ENCODE measurements at places on chromosomes 3 and 15.

GRCh38 chr3:12624056-12624455 lies 39.9 kb downstream of the RAF1 start:
- no peak for DNase-seq

- no peak for DNase-seq
These were observed 240.7 kb upstream of the DNAJC19 start for GRCh38 chr3:181230258-181230657.

GRCh38 chr3:7393944-7394605 lies 533.2 kb downstream of the GRM7 start:
- DNase-seq: no peak

- no peak for DNase-seq
These were observed 457.3 kb downstream of the SI start for GRCh38 chr3:164620956-164621355.

DNA sequence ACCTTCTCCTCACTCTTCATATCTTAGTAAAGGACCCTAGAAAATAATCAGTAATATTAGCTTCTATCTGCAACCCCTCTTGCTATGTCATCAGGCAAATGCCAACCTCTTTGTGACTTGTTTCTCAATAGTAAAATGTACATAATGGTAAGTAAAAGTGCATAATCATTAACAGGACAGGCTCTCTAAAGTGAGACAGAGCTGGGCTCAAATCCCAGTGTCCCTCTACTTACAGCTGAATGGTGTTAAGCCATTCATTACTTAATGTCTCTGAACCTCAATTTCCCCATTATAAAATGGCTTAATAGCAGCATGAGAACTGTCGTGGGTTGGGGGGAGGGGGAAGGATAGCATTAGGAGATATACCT lies 62.6 kb upstream of the ATP11B start:
- DNase-seq: no peak

GRCh38 chr3:196016485-196016884 lies 65.4 kb downstream of the TFRC start:
- no peak for DNase-seq

DNA sequence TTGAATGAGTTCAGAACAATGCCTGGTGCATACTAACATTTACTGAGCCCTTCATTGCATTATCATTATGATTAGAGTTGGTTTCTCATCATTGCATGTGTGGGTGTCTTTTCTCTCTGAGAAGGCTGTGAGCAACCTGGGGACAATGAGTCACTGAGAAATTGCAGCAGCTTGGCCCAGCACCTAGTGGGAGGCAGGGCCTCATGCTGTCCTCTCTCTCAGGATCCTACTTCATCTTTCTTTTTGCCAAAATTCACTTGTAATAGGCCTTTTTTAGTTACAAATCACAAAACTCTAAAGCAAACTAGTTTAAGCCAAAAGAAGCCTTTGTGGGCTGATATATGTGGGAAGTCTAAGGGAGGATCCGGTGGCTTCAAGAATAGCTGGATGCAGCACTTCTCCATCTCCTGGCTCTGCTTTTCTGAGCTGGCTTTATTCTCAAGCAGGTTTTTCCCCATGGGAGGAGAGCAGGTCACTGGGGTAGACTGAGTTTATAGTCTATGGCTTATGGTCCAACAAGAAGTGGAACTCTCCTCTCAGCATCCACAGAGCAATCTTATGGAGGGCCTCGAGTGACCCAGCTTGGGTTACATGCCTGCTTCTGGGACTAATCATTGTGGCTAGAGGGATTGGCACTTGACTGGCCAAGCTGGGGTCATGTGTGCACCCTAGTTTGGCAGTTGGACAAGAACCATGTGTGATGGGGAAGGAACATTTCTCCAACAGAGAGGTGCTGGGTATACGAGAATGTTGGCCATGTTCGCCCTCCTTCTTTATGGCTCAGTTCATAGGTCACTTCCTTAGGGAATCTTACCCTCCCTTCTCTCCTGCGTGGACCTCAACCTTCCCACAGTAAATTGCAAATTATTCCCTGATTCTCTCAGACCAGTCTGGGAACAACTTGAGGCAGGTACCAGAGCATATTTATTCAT lies 8.7 kb upstream of the CAMK1 start:
- DNase-seq: peak; percentile 50

DNA sequence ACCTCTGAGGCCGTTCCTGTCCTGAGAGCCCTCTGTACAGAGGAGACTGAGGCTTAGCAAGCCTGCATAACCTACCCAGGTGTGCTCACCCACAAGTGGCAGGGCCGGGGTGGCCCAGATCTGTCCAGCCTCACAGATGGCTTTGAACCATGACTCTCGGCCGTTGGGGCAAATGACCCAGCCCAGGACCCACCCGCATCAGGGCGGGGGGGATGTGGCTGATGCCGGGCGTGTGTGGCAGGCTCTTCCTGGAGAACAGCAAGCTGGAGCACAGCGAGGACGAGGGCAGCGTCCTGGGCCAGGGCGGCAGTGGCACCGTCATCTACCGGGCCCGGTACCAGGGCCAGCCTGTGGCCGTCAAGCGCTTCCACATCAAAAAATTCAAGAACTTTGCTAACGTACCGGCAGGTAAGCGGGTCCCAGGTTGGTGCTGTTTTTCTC lies 133.5 kb downstream of the LRRK1 start:
- DNase-seq: no peak

GRCh38 chr3:72152551-72153476 lies 367.9 kb upstream of the PROK2 start:
- no peak for DNase-seq

DNA sequence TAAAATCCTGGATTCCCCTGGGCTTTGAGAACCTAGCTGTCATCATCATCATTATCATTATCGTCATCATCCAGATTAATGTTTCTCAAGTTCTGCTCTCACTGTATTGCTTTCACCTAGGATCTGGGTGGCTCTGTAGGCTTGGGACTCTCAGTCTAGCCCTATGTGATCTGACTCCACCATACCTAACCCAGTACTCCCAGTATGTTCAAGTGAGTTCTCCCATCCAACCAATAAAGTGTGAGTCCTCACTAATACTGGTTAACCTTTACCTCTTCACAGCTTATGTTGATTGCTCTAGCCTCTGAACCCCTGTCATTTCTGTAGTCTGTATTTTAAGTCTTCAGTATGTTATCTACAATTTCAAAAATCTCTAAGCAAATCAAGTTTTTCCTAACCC lies 102.3 kb downstream of the NECTIN3 start:
- no peak for DNase-seq

- no peak for DNase-seq
These were observed 2.7 kb downstream of the ELL3 start for GRCh38 chr15:43774062-43774461.

GRCh38 chr15:67506775-67507747 lies 13.9 kb upstream of the C15orf61 start:
- DNase-seq: no peak

GRCh38 chr15:99073008-99073717 lies 31.7 kb upstream of the SYNM start:
- DNase-seq: no peak

GRCh38 chr15:99645543-99645935 lies 79.8 kb downstream of the MEF2A start:
- no peak for DNase-seq

DNA sequence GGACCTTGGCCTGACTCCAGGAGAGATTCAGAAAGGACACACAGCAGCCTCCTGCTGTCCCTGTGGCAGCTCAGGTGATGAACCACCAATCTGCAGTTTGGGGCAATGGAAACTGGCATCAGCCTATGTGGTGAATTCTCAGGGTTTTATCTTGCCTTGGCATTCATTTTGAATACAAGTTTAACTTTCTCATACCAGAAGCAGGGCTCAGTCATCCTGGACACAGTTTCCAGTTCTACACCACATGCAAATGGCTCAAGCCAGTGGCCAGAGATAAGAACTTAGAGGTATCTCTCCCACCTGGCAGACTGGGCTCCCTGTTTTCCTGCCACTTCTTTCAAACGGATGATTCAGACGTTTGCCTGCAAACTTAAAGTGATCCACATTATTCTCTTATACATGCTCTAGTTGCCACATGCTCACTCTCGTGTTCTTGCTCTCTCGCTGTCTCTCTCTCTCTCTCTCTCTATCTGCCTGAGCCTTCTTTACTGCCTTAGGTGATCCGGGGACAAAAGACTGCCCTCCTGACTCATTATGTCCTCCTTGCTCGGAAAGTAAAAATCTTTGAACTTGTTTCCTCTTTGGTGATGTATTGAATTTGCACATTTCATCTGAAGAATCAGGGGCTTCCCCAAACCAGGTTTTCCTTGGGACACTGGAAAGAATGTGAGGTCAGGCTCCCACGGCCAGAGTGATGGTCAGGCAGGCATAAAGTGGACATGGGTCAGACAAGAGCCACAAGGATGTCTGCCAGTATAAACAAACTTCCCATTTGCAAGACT lies 99.6 kb upstream of the STT3B start:
- no peak for DNase-seq

GRCh38 chr3:111928613-111929012 lies 50.2 kb upstream of the ABHD10 start:
- DNase-seq: no peak

GRCh38 chr3:197028728-197029510 lies 698 bp downstream of the MELTF start:
- no peak for DNase-seq

DNA sequence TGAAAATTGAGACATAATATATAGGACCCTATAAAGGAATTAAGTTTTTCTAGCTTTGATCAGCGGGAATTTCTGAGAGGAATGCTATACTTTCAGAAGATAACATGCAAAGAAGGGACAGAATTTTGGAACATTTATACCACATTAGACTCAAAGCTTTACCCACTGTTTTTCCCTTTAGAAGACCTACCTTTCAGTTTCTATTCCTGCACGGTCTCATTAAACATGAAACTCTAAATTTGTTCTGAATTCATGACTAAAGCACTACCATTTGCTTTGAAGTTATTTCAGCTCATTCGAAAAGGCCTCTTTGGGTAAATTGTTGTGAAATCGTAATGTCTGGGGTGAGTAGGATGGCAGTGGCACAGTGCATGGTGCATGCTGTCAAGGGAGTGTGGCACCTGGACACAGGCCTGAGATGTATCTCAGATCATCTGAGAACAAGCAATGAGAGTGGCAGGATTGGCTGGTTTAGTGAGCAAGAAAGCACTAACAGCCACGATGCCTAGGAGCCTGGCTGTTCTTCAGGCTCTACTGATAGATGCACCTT lies 42.5 kb downstream of the CHCHD4 start:
- no peak for DNase-seq
